Neural crest cell (in vitro differentiated cells): ENCODE measurements at places on chromosomes 5 and 9. TPM values are rescaled to one million over a fixed set of nuclear protein-coding genes. Genes with fewer than 3 reads are reported as not detected.

- DNase-seq = no peak
- no peak overlapping the region for H3K27ac ChIP-seq
Measured at GRCh38 chr5:167122267-167122666, 1169.2 kb upstream of the WWC1 start.

- peaks cover 10% of the 10 kb centered on the region for H3K4me1 ChIP-seq
- H3K27me3 ChIP-seq = no peaks in the 10 kb centered on the region
Measured at GRCh38 chr5:1067141-1068121, 44.4 kb downstream of the SLC12A7 start.

DNA sequence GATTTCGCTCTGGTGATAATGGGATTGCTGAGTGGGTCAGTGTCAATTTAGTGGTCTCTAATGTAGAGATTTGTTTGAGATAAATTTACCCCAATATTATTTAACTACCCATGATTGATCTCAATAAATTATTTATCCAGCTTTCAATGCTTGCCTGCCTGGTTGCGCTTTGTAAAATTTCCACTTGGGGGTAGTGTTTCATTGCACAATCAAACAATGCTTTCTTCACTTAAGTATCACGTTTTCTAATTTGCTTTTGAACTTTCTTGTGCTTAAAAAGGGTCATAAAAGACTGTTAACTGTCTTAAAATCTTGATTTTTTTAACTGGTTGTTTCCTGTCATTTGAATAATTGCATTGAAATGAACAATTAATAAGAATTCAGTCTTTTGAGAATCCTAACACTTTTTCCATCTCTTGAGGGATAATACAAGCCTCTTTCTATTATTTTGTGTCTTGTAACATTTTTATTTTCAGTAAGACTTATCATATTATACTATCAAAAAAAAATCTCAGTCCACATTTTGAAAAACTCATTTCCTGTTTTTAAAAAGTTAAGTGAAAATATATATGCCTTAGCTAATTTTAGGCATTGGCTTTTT, 18.7 kb downstream of the HSD17B4 start:
- H3K27me3 ChIP-seq = no peaks in the 10 kb centered on the region
- peaks cover 49% of the 10 kb centered on the region for H3K36me3 ChIP-seq
- peaks cover 9% of the 10 kb centered on the region for H3K4me1 ChIP-seq

GRCh38 chr5:67009028-67009427, 187.6 kb downstream of the CD180 start:
- no peak for DNase-seq
- H3K27ac ChIP-seq = no peak overlapping the region
- H3K36me3 ChIP-seq = no peaks in the 10 kb centered on the region

DNA sequence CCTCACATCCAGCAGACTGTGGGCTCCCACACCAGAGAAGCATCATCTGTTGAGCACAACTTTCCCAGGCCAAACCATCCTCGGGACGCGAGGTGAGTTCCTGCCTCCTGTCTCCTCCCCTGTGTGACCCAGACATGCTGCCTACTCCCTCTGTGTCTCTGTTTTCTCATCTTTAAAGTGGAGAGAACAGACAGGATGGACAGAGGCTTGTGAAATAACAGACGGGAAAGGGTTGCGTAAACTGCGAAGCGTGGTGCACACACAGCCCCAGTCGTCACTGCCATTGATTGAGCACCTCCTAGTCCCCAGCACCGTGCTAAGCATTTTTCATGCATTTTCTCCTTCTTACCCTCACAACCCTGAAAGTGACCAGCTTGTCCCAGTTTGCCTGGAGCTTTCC, 52.1 kb upstream of the LMX1B start:
- no peaks in the 10 kb centered on the region for H3K4me1 ChIP-seq
- H3K4me3 ChIP-seq = no peak overlapping the region
- peaks cover 71% of the 10 kb centered on the region for H3K27me3 ChIP-seq
- no peak for DNase-seq
- H3K27ac ChIP-seq = no peak overlapping the region
- H3K36me3 ChIP-seq = no peaks in the 10 kb centered on the region

- no peak for DNase-seq
- H3K27ac ChIP-seq = no peak overlapping the region
- H3K27me3 ChIP-seq = peaks cover 6% of the 10 kb centered on the region
- peaks cover 13% of the 10 kb centered on the region for H3K4me1 ChIP-seq
- peak overlapping the region; percentile 56 for H3K4me3 ChIP-seq
- H3K36me3 ChIP-seq = peaks cover 6% of the 10 kb centered on the region
Measured at GRCh38 chr5:146185161-146185560, 2.7 kb upstream of the LARS1 start.

DNA sequence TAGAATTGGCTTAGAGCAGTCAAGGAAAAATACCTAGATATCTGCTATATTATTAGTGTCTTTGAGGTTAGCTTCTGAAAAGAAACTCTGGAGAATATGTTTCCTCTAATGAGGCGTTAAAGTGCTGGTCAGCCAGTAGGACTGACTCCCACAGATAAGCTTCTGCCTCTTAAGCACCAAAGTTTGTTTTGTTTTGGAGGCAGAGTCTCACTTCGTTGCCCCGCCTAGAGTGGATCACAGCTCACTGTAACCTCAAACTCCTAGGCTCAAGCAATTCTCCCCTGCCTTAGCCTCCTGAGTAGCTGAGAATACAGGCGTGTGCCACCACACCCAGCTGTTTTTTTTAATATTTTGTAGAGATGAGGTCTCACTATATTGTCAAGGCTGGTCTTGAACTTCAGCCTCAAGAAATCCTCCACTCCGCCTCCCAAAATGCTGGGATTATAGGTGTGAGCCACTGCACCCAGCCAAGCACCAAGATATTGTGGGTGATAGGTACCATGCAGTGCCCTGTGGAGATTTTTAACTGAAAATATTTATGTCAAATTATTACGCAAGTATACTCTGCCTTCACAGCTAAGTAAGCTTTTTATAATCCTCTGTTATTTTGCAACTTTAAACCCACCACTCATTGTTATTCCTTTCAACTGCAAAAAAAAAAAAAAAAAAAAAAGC, 24.7 kb upstream of the TMEM171 start:
- no peak overlapping the region for H3K27ac ChIP-seq
- H3K4me1 ChIP-seq = no peaks in the 10 kb centered on the region

DNA sequence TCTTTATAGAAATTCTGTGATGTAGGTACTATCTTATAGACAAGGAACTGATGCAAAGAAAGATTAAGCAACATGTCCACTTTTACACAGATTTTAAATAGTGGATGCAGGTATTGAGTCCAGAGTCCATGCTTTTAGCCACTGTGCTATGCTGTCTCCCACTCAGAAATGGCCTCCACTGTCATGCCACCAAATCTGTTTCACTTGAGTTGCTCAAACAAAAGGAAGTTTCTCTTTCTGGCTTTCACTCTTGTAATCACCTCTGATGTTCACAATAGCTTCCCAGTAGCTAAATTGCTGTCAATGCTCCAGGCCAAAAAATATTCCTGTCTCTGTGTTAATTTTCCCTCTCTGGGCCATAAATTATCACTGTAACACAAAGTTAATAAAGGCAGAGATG, 77.0 kb upstream of the RASA1 start:
- no peak for DNase-seq
- no peaks in the 10 kb centered on the region for H3K36me3 ChIP-seq
- no peak overlapping the region for H3K27ac ChIP-seq

GRCh38 chr5:171340491-171340890, 31.4 kb downstream of the TLX3 start:
- H3K36me3 ChIP-seq = no peaks in the 10 kb centered on the region
- no peak for DNase-seq
- H3K27ac ChIP-seq = no peak overlapping the region
- no peak overlapping the region for H3K4me3 ChIP-seq

GRCh38 chr5:45622365-45622764, 73.8 kb downstream of the HCN1 start:
- no peak overlapping the region for H3K27ac ChIP-seq
- no peaks in the 10 kb centered on the region for H3K36me3 ChIP-seq
- no peaks in the 10 kb centered on the region for H3K27me3 ChIP-seq
- no peaks in the 10 kb centered on the region for H3K4me1 ChIP-seq
- H3K4me3 ChIP-seq = no peak overlapping the region
- no peak for DNase-seq

DNA sequence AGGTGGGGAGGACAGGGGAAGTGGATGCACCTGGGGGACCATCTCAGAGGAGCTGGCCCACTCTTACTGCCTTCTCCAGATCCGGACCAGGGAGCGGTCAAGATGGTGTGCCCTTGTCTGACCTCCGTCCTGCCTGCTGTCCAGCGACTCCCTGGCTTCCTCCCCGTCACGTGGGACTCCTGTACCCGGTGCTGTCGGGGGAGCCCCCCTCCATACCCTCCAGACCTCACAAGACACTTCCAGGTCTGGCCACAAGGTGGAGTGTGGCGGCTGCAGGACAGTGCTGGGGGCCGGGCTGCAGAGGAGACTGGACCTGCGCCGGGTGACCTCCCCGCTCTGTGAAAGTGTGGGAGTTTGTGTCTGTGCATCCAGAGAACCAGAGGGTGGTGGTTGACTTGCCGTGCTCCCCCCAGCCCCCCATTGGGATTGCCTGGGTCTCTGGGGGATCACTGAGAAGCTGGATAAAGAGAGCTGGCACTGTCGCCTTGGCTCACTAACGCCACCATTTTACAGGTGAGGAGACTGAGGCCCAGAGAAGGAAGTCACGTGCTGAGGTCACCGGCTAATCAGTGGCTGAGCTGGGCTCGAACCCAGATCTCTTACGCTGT, 1.9 kb upstream of the CRB2 start:
- no peak overlapping the region for H3K27ac ChIP-seq
- H3K4me1 ChIP-seq = peaks cover 38% of the 10 kb centered on the region
- H3K4me3 ChIP-seq = peak overlapping the region; percentile 85
- DNase-seq = peak; percentile 94
- peaks cover 32% of the 10 kb centered on the region for H3K27me3 ChIP-seq

GRCh38 chr9:33051144-33051543, 25.3 kb downstream of the SMU1 start:
- no peaks in the 10 kb centered on the region for H3K4me1 ChIP-seq
- no peak for DNase-seq
- no peak overlapping the region for H3K4me3 ChIP-seq

DNA sequence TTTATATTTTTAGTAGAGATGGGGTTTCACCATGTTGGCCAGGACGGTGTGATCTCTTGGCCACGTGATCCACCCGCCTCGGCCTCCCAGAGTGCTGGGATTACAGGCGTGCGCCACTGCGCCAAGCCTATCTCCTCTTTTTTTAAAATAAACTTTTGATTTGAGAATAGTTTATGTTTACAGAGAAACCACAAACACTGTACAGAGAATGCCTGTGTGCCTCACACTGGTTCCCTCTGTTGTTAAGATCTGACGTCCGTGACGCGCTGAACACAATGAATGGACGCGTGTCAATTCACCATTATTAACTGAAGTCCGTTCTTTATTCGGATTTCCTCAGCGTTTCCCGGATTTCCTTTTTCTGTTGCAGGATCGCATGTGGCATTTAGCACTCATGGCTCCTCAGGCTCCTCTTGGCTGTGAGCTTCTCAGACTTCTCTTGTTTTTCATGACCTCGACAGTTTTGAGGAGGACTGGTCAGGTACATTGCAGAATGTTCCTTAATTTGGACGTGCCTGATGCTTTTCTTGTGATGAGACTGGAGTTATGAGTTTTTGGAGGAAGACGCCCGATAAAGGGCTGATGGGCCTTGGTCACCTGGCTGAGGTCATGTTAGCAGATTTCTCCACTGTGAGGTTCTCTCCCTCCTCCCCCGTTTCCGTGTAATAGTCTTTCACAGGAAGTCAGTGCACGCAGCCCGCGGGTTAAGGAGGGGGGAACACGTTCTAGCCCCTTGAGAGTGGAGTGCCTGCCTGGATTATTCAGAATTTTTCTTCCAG, 69.6 kb downstream of the ANKRD33B start:
- H3K27me3 ChIP-seq = peaks cover 52% of the 10 kb centered on the region
- H3K36me3 ChIP-seq = peaks cover 2% of the 10 kb centered on the region
- H3K27ac ChIP-seq = no peak overlapping the region

DNA sequence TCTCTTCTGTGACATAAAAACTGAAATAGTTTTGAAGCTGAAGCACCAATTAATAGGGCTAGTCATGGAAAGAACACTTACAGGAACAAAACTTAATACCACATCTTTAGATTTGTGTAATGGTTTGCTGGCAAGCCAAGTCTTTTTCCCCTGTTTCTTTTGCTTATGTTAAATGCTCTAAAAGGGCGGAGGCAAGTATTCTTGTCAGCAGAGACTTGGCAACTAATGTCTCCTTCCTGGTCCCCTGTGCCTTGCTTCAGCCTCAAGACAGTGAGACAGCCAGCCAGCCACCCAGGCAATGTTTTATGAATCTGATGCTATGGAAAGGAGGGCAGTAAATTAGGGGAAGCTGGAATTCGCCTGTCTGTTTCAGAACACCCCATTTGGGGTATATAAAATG, 45.7 kb downstream of the PRRC1 start:
- no peak overlapping the region for H3K4me3 ChIP-seq
- no peak overlapping the region for H3K27ac ChIP-seq
- H3K27me3 ChIP-seq = no peaks in the 10 kb centered on the region
- H3K36me3 ChIP-seq = peaks cover 10% of the 10 kb centered on the region

GRCh38 chr5:53170746-53171349, 61.3 kb upstream of the MOCS2 start:
- no peak overlapping the region for H3K4me3 ChIP-seq
- DNase-seq = peak; percentile 4
- peaks cover 13% of the 10 kb centered on the region for H3K4me1 ChIP-seq
- H3K27ac ChIP-seq = no peak overlapping the region
- peaks cover 3% of the 10 kb centered on the region for H3K36me3 ChIP-seq

DNA sequence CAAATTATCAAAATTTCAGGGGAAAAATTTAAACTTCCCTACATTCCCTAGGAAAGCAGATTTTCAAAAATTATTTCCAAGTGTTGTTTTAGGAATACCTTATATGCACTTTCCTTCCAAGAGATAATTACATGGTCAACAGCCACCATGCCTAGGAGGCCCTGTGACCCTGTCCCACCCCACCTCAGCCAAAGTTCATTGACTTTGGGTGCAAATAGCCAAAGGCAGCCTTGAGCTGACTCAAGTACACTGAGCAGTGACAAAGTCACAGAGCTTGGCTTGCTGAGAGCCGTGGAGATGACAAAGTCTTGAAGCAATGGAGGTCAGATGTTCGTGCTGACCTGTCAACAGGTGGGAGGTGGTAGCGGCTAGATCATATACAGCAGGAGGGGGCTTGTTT, 24.3 kb upstream of the FBP1 start:
- H3K27ac ChIP-seq = no peak overlapping the region
- H3K27me3 ChIP-seq = no peaks in the 10 kb centered on the region
- no peak for DNase-seq

SEMA6A gene
- 30.0 and 34.0 TPM in 2 replicates for total RNA-seq

MOB3B gene
- total RNA-seq = 20.5 and 21.8 TPM in 2 replicates

OSMR gene
- total RNA-seq = 2.7 and 2.8 TPM in 2 replicates

GRXCR2 gene
- not detected in 2 replicates for total RNA-seq

NRARP gene
- total RNA-seq = 31.7 and 33.7 TPM in 2 replicates

NR4A3 gene
- total RNA-seq = 0.91 and 0.93 TPM in 2 replicates

FOXB2 gene
- total RNA-seq = not detected in 2 replicates

PCDH1 gene
- 16.2 and 17.3 TPM in 2 replicates for total RNA-seq

FABP6 gene
- total RNA-seq = 1.3 and 1.5 TPM in 2 replicates

GABRP gene
- not detected in 2 replicates for total RNA-seq

STOML2 gene
- 184 and 186 TPM in 2 replicates for total RNA-seq
